ENCODE measurements at places on chromosomes 12 and 14.
A peak's percentile ranks its signal among the peaks of the same experiment; 100 is the strongest.

- no peak for DNase-seq
Observed at GRCh38 chr14:87067591-87067990, 925.4 kb downstream of the GALC start.

GRCh38 chr14:99067141-99067920 lies 204.7 kb downstream of the BCL11B start:
- no peak for DNase-seq

- no peak for DNase-seq
Observed at GRCh38 chr14:61640158-61641136, 54.9 kb upstream of the HIF1A start.

- DNase-seq: peak; percentile 60
Observed at GRCh38 chr12:105382771-105383622, 52.5 kb downstream of the C12orf75 start.

GRCh38 chr12:93460003-93460402 lies 7.3 kb upstream of the MRPL42 start:
- no peak for DNase-seq

DNA sequence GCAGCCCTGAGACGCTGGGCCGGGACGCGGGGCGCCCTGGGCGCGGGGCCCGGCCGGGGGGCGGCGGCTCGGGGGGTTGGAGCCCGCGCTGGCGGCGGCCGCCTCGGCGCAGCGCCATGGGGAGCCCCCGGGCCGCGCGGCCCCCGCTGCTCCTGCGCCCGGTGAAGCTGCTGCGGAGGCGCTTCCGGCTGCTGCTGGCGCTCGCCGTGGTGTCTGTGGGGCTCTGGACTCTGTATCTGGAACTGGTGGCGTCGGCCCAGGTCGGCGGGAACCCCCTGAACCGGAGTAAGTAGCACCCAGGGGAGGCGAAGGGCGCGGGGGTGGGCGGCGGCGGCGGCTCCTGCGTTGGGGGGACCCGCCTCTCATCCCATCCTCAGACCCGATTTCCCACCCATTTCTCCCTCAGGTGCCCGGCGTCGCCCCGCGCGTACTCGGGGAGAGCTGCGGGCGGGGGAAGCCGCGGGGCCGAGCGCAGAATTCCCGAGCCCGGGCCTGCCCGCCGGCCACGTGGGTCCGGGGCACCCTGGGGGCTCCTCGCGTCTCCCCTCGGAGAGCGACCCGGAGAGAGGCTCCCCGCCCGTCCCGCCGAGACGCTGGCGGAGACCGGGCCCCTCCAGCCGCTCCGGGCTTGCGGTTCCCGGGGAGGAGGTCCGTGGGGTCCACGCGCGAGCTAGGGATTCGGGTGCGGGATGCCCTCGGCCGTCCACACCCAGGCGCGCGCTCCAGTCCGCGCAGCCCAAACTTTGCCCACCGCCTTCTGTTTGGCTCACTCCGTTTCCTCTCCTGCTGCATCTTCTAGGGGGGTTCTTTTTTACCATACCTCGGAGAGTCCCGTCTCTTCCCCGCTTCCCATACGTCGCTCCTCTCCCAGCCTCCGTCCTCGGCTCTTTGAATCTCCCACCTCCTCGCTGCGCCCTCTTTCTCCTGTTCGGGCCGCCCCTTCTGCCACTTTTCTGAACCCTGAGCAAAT lies 807 bp downstream of the B4GALNT3 start:
- no peak for DNase-seq

- DNase-seq: no peak
Observed at GRCh38 chr14:23055621-23056144, 1.6 kb downstream of the CDH24 start.

DNA sequence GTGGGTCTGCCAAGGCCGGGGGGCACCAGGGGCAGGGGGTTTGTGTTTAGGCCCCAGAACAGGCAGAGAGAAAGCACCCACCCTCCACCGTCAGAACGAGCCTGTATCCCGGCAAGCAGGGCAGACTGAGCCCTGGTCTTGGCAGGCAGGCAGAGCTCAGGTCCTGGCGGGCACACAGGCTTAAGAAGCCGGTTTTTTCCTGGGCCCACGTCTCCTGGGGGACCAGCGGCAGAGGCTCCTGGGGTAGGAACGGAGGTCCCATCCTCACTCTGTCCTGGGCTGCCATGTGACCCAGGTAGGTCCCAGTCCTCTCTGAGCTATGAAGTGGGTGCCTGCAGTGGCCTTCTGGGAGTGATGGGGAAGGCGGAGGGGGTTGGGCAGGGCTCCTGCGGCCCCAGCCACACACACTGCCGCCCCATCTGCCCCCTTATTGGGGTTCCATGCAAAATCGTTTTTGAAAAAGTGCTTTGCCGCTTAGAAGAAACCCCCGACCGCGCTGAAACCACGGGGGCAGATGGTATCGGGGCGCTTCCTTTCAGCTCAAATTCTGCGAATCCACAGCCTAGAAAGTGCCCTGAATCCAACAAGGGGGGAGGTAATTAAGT lies 24.2 kb downstream of the SH2B3 start:
- no peak for DNase-seq

GRCh38 chr12:24553259-24553658 lies 395.6 kb downstream of the BCAT1 start:
- no peak for DNase-seq

- no peak for DNase-seq
Observed at GRCh38 chr14:73817020-73817655, 34.5 kb upstream of the PTGR2 start.

- no peak for DNase-seq
Observed at GRCh38 chr12:52139579-52140062, 52.2 kb downstream of the KRT80 start.

GRCh38 chr12:74963867-74964331 lies 245.7 kb downstream of the KCNC2 start:
- DNase-seq: no peak

DNA sequence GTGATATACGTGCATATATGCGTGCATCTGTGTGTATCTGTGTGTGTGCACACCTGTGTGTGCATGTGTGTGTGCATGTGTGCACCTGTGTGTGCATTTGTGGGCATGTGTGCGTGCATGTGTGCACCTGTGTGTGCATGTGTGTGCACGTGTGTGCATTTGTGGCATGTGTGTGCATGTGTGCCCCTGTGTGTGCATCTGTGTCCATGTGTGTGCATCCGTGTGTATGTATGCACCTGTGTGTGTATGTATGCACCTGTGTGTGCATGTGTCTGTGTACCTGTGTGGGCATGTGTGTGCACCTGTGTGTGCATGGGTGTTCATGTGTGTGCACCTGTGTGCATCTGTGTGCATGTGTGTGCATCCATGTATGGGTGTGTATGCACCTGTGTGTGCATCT lies 167.8 kb upstream of the SFSWAP start:
- DNase-seq: no peak

- DNase-seq: no peak
Observed at GRCh38 chr12:12091977-12092663, 21.4 kb downstream of the BCL2L14 start.

GRCh38 chr14:88975926-88976325 lies 151.5 kb downstream of the TTC8 start:
- no peak for DNase-seq

- DNase-seq: peak; percentile 98
Observed at GRCh38 chr12:103680591-103681141, 93.6 kb downstream of the STAB2 start.

DNA sequence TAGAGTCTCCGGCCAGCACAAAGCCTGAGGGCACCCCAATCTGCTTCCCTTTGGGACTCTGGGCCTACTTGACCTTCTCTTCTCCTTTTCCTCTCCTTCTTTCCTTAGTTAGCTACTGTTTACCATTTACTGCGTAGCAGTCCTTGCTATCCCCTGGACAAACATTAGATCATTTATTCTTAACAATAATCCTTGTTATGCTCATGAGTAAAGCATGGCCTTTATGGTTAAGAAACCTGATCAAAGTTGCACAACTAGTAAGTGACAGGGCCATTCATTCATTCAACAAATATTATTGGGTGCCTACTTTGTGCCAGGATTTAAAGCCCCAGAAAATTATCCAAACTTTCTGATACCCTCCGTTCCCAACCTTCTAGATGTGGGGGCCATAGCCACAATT lies 3.2 kb upstream of the HDAC7 start:
- DNase-seq: no peak

DNA sequence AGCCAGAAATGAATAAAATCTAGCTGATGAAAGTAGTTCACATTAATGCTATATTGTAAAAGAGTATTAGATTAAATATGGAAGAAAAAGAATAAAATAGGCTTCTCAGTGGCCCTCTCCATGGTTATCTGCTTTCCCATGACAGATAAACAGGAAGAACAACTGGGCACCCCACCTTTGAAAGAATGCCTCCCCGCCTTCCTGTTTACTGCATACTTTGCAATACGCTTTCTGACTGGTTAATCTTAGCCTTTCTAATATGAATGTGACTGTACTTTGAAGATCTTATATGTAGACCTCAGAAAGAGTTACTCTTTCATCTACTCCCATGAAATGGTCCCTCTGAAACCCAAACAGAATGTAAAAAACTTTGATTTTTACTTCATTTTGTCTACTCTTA lies 34.1 kb upstream of the DAAM1 start:
- no peak for DNase-seq

- DNase-seq: no peak
Observed at GRCh38 chr14:31142455-31143087, 65.0 kb downstream of the HECTD1 start.

DNA sequence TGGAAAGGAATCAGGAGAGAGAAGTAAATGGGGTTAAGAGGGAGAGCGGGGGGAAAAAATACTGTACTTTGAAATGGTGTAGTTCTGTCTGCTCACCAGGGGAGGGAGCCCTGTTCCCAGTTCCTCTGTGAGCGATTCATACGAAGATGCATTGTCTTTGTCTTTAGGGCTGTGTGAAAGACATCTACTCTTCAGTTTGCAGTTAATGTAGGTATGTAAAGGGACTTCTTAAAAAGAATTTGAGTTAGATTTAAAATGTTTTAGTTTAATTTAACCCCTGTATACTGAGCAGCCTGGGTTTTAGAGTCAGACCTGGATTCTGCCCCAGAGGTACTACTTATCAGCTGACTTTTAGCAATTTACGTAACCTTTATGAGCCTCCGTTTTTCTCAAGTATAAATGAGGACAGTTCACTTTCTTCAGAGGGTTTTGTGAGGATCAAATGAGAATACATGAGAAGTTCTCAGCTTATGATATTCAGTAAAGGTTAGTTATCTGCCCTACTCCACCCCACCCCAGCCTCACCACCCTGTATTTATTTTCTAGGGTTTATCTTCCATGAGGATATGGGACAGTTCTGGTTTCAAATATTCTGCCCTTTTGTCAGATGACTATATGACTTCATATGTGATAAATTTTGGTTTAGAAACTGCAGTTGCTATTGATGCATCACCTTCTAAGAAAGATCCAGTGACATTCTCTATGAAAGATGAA lies 82.5 kb upstream of the EVL start:
- peak; percentile 29 for DNase-seq

DNA sequence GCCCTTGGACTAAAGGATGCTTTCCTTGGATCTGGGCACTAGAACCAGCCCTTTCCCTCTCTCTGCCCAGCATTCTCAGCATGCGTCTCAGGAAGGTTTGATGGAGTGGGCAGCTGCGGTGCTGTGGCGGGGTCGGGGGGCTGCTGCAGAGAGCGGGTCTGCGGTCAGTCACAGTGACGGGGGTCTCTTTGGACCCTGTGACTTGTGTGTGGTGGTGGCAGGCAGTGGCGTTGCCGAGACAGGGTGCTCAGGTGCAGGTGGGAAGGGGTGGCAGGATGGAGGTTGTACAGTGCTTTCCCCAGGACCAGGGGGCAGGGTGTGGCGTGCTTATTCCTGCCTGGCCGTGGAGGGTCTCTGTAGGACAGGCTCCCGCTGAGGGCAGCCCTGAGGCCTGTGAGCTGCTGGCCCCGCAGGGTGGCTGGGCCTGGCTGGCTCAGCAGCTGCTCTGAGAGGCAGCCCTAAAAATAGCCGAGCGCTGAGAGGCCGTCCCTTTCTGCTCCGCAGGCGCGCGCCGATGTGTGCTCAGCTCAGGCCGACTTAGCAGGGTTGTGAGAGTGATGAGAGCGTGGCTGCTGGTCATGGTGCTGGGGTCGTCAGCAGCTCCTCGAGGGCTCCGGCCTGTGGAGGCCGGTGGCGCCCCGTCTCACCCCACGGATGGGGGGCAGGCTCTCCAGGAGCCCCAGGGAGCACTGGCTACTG lies 9.7 kb downstream of the PACS2 start:
- no peak for DNase-seq

DNA sequence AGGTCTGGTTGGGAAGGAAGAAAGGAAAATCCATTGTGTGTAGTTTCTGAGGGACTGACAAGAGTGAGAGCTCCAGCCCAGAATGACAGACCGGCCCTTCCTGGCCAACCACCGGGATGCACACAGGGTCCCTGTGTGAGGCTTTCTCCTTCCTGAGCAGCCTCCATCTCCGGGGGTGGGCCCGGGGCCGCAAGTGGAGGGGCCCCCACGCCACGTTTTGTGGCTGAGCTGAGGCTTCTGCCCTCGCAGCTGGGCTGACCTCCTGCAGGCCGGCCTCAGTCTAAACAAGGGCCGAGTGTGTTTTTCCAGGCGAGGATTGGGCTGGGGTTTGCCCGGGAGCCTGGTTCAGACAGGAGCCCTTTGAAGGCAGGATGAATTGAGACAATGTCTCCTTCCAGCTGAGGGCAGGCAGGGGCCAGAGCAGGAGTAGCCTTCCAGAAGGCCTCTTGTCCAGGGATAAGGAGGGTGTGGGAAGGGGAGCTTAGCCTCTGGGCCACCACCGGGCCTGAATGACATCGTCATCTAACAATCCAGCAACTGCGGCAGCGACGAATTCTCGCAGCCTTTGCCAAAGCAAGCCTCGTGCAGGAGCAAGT lies 96.5 kb upstream of the NCOR2 start:
- DNase-seq: no peak

DNA sequence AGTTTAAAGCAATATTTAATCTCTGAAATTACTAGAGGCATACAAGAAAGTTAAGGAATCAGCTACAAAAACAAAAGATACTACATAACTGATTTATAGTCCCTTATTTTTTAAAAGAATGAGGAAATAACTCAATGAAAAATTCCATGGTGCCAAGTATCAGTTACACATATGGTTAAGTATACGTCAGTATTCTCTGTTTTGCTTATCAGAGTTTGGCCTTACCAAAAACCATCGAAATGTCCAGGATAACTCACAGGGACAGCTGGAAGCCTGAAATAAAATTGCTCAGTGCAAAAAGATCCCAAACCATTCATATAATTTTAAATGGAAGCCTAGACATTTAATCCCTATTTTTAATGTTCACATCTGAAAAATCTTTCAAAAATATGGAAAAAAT lies 3.6 kb downstream of the CFL2 start:
- peak; percentile 43 for DNase-seq

DNA sequence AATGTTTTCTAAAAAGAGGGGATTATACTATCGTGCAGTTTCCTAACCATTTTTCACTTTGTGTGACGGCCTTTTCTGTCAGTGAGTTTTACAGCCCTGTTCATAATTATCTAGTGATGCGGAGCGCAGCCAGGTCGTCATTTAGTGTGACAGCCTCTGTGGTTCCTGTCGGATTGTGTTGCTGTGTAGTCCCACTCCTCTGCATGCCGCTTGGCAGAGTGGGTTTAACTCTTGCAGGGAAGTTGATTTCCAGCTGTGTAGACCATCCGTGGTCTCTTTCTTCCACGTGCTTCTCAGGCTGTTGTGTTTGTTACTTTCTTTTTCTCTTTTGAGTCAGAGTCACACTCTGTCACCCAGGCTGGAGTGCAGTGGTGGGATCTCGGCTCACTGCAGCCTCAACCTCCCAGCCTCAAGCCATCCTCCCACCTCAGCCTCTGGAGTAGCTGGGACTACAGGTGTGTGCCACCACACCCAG lies 8.6 kb downstream of the RAN start:
- no peak for DNase-seq

- DNase-seq: no peak
Observed at GRCh38 chr12:66131067-66131688, 628 bp upstream of the LLPH start.

GRCh38 chr14:79862045-79862444 lies 349.3 kb downstream of the DIO2 start:
- no peak for DNase-seq

- no peak for DNase-seq
Observed at GRCh38 chr14:21990116-21990515, 316.5 kb upstream of the OR4E1 start.
